ENCODE measurements at places on chromosomes 3 and 15. TPM values are rescaled to one million over a fixed set of nuclear protein-coding genes. Genes with fewer than 3 reads are reported as not detected.

- H3K27me3 ChIP-seq: no peaks in the 10 kb centered on the region
- peaks cover 4% of the 10 kb centered on the region for H3K36me3 ChIP-seq
- no peak overlapping the region for H3K4me3 ChIP-seq
- no peak for DNase-seq
- H3K4me1 ChIP-seq: peaks cover 2% of the 10 kb centered on the region
Observed at GRCh38 chr15:71048913-71049675, 66.2 kb upstream of the THSD4 start.

The ACP3 gene
- total RNA-seq: 2.1 TPM

The GXYLT2 gene
- total RNA-seq: 6.7 TPM

DNA sequence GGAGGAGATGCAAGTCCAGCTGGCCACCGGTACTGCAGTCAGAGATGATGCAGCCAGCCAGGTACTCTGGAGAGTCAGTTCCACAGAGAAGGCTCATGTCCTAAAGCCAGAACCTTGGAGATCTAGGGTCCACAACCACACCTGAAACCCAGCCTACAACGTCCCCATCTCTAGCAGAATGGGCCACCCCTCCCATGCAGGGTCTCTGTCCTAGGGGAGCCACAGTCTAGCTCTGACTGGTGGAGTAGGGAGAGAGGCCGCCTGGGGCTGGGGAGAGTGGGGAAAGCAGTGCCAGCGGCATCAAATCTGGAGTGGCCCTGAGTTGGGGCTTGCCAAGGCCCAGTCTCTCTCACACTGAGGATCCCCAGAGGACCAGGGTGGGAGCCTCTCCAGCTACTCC lies 43.5 kb downstream of the PTH1R start:
- peaks cover 18% of the 10 kb centered on the region for H3K4me1 ChIP-seq
- no peak overlapping the region for H3K27ac ChIP-seq
- H3K36me3 ChIP-seq: peaks cover 81% of the 10 kb centered on the region
- H3K4me3 ChIP-seq: no peak overlapping the region

DNA sequence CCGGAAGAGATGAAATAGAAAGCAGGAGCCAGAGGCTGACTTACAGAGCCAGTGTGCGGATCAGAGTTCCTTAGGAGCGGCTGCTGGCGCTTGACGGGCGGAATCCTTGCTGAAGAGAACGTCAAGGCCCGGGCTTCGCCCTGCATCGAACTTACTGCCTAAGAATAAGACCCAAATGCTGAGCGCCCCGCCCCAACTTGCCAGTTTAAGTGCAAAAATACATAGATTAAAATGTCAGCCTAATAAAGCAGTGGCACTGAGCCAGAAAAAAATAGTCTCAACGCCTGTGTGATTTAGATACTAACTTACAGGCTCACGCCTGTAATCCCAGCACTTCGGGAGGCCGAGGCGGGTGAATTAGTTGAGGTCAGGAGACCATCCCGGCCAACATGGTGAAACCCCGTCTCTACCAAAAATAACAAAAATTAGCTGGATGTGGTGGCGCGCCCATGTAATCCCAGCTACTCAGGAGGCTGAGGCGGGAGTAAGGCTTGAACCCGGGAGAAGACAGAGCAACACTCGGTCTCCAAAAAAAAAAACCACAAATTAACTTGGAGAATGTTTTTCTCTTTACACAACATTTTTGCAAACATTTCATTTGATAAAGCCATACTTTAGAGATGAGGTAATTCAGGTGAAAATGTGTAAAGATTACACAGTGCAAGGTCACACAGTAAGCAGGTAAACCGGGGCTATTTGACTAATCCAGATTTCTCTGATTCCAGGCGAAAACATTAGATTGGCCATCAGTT lies 1.2 kb upstream of the UBP1 start:
- H3K27ac ChIP-seq: peak overlapping the region; percentile 93
- peak overlapping the region; percentile 94 for H3K4me3 ChIP-seq
- H3K36me3 ChIP-seq: no peaks in the 10 kb centered on the region
- no peaks in the 10 kb centered on the region for H3K27me3 ChIP-seq

DNA sequence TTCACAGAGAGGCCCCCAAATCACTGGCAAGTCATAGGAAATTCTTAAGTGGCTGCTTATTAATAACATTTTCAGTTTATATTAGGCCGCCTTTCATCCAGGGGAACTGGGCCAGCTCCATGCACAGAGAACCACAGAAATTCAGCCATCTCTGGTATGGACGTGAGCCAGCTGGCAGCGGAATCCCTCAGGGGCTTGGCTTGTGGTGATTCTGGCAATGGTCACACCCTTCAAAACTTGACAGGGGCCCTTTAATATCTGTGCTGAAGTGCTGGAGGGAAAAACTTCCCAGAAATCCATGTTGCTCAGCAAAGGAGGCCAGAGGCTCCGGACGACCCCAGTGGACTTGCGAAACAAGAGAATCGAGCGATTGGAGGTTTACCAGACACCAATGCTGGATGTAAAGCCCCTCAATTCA lies 11.3 kb downstream of the PRICKLE2 start:
- no peaks in the 10 kb centered on the region for H3K36me3 ChIP-seq
- H3K27me3 ChIP-seq: peaks cover 3% of the 10 kb centered on the region
- H3K4me3 ChIP-seq: peak overlapping the region; percentile 45
- peak; percentile 93 for DNase-seq

- no peaks in the 10 kb centered on the region for H3K27me3 ChIP-seq
- peak overlapping the region; percentile 67 for H3K27ac ChIP-seq
- DNase-seq: peak; percentile 96
- H3K4me1 ChIP-seq: peaks cover 27% of the 10 kb centered on the region
Observed at GRCh38 chr3:16148783-16149182, 25.7 kb upstream of the GALNT15 start.

The ZNF501 gene
- total RNA-seq: 6.6 TPM

GRCh38 chr15:80199869-80200268 lies 47.1 kb downstream of the FAH start:
- H3K4me1 ChIP-seq: no peaks in the 10 kb centered on the region
- DNase-seq: no peak
- H3K4me3 ChIP-seq: no peak overlapping the region
- H3K36me3 ChIP-seq: no peaks in the 10 kb centered on the region

- no peaks in the 10 kb centered on the region for H3K27me3 ChIP-seq
- no peak for DNase-seq
- H3K4me3 ChIP-seq: no peak overlapping the region
- peaks cover 8% of the 10 kb centered on the region for H3K36me3 ChIP-seq
Observed at GRCh38 chr15:40336744-40337122, 4.0 kb downstream of the CCDC9B start.

- peaks cover 81% of the 10 kb centered on the region for H3K36me3 ChIP-seq
- no peak for DNase-seq
- H3K4me1 ChIP-seq: peaks cover 10% of the 10 kb centered on the region
- H3K4me3 ChIP-seq: no peak overlapping the region
- no peaks in the 10 kb centered on the region for H3K27me3 ChIP-seq
Observed at GRCh38 chr3:149010504-149010951, 19.2 kb downstream of the GYG1 start.

GRCh38 chr3:175620532-175620931 lies 761.4 kb downstream of the NAALADL2 start:
- H3K36me3 ChIP-seq: no peaks in the 10 kb centered on the region
- DNase-seq: no peak
- no peaks in the 10 kb centered on the region for H3K4me1 ChIP-seq

- H3K27me3 ChIP-seq: no peaks in the 10 kb centered on the region
- H3K36me3 ChIP-seq: no peaks in the 10 kb centered on the region
- H3K27ac ChIP-seq: no peak overlapping the region
- no peak for DNase-seq
Observed at GRCh38 chr3:129940086-129940485, 34.4 kb upstream of the TRH start.

The SLC22A13 gene
- total RNA-seq: not detected

The C3orf49 gene
- total RNA-seq: not detected

- no peak overlapping the region for H3K27ac ChIP-seq
- no peak overlapping the region for H3K4me3 ChIP-seq
- no peaks in the 10 kb centered on the region for H3K4me1 ChIP-seq
- H3K27me3 ChIP-seq: no peaks in the 10 kb centered on the region
- DNase-seq: no peak
Observed at GRCh38 chr3:13440204-13440817, 20.2 kb upstream of the NUP210 start.

DNA sequence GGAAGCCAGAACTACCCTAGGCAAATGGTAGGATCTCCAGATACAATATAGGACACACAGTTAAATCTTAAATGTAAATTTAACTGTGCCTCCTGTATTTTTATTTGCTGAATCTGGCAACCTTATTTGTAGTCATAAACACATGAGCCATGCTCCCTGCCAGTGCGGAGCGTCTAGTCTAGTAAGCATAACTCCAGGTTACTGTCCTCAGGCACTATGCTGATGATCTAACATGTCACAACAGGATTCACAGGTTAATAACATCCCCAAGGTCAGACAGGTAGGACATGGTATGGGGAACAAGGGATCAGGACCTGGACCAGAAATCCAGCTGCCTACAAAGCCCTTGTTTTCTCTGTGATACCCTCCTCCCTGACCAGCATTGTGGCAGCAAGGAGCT lies 305.1 kb downstream of the CACNA2D3 start:
- H3K4me1 ChIP-seq: peaks cover 4% of the 10 kb centered on the region
- no peaks in the 10 kb centered on the region for H3K27me3 ChIP-seq
- H3K4me3 ChIP-seq: no peak overlapping the region
- H3K27ac ChIP-seq: no peak overlapping the region
- no peak for DNase-seq
- no peaks in the 10 kb centered on the region for H3K36me3 ChIP-seq

DNA sequence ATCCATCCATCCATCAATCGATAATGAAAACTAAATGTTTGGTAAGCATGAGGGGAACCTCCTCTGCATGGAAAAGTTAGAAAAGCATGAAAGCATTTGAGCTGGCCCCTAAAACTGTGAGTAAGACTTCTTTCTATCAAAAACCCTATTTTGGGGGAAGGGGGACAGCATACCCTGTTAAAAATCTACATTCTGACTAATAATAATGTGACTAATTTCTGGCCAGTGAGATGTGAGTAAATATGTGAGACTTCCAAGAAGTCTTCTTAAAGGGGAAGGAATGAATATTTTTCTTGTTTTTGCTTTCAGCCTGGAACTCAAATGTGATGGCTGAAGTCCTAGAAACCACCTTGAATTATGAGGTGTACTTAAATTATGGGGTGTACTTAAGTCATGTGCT lies 54.9 kb downstream of the C3orf85 start:
- H3K36me3 ChIP-seq: no peaks in the 10 kb centered on the region
- H3K27me3 ChIP-seq: no peaks in the 10 kb centered on the region
- no peak overlapping the region for H3K27ac ChIP-seq
- no peak overlapping the region for H3K4me3 ChIP-seq
- no peaks in the 10 kb centered on the region for H3K4me1 ChIP-seq
- no peak for DNase-seq

The CFAP100 gene
- not detected for total RNA-seq

The BFSP2 gene
- total RNA-seq: not detected

DNA sequence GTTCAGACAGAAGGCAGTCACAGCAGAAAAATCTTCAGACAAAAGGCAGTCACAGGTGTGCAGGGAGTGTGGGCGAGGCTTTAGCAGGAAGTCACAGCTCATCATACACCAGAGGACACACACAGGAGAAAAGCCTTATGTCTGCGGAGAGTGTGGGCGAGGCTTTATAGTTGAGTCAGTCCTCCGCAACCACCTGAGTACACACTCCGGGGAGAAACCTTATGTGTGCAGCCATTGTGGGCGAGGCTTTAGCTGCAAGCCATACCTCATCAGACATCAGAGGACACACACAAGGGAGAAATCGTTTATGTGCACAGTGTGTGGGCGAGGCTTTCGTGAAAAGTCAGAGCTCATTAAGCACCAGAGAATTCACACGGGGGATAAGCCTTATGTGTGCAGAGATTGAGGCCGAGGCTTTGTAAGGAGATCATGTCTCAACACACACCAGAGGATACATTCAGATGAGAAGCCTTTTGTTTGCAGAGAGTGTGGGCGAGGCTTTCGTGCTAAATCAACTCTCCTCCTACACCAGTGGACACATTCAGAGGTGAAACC lies 27.6 kb downstream of the ZNF589 start:
- H3K4me3 ChIP-seq: no peak overlapping the region
- DNase-seq: no peak
- H3K36me3 ChIP-seq: peaks cover 49% of the 10 kb centered on the region
- H3K27me3 ChIP-seq: no peaks in the 10 kb centered on the region
- H3K27ac ChIP-seq: no peak overlapping the region
- H3K4me1 ChIP-seq: peaks cover 10% of the 10 kb centered on the region

DNA sequence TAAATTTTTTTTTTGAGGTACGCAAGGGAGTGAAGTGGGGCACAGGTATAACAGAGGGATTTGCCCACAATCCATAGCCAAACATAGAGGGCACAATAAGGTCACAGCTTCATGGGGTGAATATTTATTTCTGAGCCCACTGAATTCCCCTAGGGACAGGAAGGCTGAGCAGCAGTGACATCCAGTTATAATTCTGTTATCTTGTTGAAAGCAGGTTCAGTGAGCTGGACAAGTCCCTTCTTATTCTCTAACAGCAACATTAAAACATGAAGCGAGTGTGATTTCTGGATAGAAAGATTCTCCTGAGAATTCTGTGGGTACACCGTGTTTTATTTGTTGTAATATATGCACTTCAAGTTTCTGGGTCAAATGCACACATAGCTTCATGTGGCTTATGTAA lies 538.2 kb downstream of the NAALADL2 start:
- no peaks in the 10 kb centered on the region for H3K27me3 ChIP-seq
- H3K27ac ChIP-seq: no peak overlapping the region
- no peak overlapping the region for H3K4me3 ChIP-seq
- H3K4me1 ChIP-seq: no peaks in the 10 kb centered on the region

- H3K4me1 ChIP-seq: no peaks in the 10 kb centered on the region
- H3K27me3 ChIP-seq: no peaks in the 10 kb centered on the region
- DNase-seq: no peak
- H3K36me3 ChIP-seq: no peaks in the 10 kb centered on the region
- no peak overlapping the region for H3K27ac ChIP-seq
Observed at GRCh38 chr15:70234256-70234905, 136.7 kb upstream of the TLE3 start.

The DGKG gene
- 114 TPM for total RNA-seq

- no peaks in the 10 kb centered on the region for H3K4me1 ChIP-seq
- H3K4me3 ChIP-seq: no peak overlapping the region
- no peaks in the 10 kb centered on the region for H3K36me3 ChIP-seq
- no peak for DNase-seq
- no peaks in the 10 kb centered on the region for H3K27me3 ChIP-seq
- no peak overlapping the region for H3K27ac ChIP-seq
Observed at GRCh38 chr3:74302969-74303368, 311.5 kb downstream of the CNTN3 start.

DNA sequence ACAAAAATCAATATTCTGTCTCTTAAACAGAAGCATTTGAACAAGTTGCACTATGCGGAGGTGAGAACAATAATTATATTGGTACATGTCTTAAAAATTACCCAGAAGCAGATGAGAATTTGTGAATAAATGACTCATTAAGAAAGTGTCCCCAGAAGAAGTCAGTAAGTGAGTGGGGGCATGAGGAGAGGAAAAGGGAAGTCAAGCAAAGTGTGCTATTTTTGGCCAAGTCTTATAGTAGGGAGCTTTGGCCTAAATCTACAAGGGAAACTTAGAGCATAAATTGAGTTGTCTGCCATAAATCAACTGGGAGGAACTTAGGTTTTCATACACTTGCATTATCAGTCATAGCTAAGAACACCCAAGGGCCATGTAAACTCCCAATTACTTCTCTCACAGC lies 86.9 kb upstream of the SATB1 start:
- no peaks in the 10 kb centered on the region for H3K27me3 ChIP-seq
- no peak overlapping the region for H3K27ac ChIP-seq
- H3K4me3 ChIP-seq: no peak overlapping the region
- no peaks in the 10 kb centered on the region for H3K4me1 ChIP-seq

- H3K4me3 ChIP-seq: peak overlapping the region; percentile 25
- H3K27me3 ChIP-seq: no peaks in the 10 kb centered on the region
- peaks cover 44% of the 10 kb centered on the region for H3K4me1 ChIP-seq
- H3K36me3 ChIP-seq: no peaks in the 10 kb centered on the region
Observed at GRCh38 chr15:70088887-70089691, 8.6 kb downstream of the TLE3 start.
